Activated naive CD4-positive, alpha-beta T cell (primary cell): ENCODE measurements at places on chromosomes 5 and 9.

DNA sequence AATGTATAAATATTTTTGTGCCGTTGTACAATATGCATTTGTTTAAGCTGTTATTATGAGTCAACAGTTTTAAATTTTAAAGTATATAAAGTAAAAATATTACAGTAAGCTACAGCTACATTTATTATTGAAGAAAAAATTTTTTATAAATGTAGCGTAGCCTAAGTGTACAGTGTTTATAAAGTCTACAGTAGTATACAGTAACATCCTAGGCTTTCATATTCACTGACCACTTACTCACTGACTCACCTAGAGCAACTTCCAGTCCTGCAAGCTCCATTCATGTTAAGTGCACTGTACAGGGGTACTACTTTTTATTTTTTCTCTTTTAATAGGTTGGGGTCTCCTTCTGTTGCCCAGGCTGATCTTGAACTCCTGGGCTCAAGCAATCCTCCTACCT lies 30.6 kb downstream of the SIL1 start:
- DNase-seq: no peak

DNA sequence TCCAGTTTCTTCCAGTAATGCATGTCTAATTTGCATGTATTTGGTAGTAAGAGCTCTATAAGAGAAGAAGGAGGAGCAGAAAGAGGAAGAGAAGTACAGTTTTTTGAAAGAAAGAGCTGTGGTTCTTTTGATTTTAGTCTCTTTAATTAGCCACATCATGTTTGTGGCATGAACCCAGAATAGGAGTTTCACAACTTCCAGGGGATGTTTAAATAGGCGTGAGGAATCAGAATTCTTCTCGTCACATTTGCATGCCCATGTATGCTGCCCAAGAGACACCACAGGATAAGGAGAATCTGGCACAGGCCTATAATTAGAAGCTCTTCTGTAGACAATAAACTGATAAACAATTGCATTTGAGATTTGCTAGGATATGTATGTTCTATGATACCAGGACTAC lies 78.7 kb downstream of the GAS1 start:
- no peak for DNase-seq

DNA sequence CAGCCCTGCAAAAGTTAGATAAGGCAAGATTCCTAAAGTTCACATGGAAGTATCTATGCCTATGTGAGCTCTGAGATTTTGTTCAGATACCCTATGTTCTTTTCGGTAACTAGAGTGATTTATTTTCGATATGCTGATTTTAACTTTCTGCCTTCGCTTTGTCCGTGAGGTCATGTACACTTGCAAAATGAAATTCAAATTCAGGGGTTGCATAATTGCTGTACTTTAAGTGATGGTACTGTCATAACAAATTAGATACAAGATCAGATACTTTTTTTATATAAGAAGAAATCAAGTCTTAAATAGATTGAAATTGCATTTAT lies 350 bp upstream of the ECPAS start:
- DNase-seq: no peak

GRCh38 chr9:16191691-16192402 lies 639.0 kb downstream of the CCDC171 start:
- DNase-seq: no peak

DNA sequence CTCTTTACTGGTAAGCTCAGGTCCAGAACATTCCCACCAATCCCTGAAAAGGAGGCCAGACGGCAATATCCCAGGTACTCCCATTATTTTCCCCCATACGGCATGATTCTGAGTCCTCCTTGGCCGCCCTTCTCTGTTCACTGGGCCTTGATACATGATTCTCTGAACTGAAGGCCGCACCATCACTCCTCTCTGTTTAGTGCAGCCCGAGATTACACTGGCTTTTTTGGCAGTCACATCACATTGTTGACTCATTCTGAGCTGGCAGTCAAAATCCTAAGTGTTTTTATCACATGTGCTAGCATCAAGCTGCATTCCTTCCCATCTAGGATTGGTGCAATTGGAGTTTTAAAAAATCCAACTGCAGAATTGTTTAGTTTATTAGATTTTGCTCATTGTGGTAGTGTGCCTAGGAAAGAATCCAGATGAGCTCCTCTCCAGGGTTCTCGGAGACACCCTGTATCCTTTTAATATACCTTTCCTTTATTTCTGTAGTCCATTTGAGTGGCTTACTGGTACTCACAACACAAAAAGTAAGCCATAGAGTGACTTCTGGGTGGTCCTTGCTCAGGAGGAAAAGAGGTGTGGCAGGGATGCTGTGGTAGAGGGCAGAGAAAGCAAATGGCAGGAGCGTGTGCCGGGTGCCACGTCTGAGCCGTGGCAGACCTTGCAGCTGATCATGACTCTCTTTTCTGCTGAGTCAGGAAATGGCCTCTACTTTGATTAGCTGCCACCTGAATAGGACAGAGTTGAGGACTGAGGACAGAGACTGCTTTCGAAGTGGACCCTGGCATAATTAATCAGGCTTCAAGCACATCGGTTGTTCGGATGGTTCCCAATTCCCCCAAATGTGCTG lies 121.1 kb upstream of the IL12B start:
- no peak for DNase-seq

DNA sequence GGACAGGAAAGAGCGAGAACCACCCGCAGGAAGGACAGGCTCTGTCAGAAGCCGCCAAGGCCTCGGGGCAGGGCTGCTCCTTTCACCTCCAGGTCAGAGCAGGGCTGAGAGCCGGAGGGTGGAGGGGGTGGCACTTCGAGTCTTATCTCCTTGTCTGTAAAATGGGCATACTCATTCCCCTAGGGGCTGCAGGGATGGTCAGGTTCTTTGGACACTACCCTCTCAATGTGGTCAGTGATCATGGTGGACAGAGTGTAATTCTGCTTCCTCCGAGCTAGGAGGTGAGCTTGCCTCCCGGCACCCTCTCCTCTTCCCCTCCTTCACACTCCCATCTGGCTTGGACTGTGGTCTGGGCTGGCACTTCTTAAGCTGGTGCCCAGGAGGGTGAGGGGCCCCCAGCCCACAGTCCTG lies 39.6 kb downstream of the RGS3 start:
- no peak for DNase-seq

- DNase-seq: no peak
Measured at GRCh38 chr9:36504156-36504555, 68.5 kb upstream of the MELK start.

DNA sequence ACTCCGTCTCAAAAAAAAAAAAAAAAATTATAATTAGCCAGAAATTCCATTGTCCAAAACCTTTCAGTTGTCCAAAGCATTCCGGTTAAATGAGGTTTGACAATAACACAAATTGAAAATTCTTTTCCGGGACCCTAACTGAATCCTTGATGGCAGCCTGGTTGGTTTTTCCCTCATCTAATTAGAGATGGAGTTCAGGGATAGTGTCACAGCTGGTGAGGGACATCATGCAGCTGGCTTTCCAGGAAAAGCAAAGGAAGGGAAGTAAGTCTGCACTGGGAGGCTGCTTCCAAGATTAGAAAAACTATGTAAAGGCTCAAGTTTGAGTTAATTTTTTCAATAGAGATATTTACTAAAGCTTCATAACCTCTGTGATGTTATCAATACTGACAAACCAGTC lies 195.4 kb downstream of the ADAMTS12 start:
- DNase-seq: no peak
